ENCODE measurements at places on chromosomes 6 and 20.
A peak's percentile ranks its signal among the peaks of the same experiment; 100 is the strongest.

DNA sequence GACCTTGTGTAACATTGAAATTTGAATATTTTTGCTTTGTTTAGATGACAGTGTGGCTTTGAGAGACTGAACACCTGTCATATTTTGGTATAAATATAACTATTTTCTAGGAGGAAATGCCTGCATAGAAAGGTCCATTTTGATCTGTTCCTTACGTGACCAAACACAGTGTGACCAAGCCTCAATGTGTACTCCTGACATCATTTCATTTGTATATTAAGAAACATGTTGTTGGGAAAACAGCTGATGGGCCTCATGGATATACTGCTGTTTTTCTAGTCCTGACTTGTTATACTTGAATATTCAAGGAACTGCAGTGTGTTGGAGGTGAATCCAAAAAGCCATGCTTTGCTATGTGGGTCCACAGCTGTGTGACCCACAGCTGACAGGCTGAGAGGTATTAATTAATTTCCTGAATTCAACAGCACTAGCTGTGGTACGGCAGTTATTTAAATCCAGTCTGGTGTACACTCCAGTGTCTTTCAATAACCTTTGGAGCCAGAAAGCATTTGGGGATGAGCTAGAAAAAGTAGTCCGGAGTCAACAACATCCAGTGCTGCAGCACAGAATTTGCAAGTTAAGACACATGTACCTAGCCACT lies 18.9 kb downstream of the NCOA7 start:
- no peak for DNase-seq

GRCh38 chr6:20604159-20604558 lies 69.9 kb downstream of the CDKAL1 start:
- DNase-seq: no peak

DNA sequence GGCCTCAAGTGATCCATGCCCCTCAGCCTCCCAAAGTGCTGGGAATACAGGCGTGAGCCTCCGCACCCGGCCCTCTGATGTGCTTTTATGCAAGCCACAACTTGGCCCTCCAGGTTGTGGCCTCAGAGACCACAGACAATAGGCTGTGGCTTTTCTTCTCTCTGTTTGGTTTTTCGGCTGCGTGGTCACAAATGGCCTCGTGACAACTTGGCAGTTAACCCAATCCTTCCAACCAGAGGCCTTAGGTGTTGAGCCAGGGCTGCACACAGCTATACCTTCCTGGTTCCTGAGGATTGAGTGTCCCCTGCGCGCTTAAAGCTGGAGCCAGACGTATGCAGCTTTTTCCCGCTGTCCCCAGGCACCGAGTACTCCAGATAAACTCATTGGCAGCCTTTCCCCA lies 6.3 kb upstream of the TGM3 start:
- no peak for DNase-seq

GRCh38 chr6:28940294-28940857 lies 16.6 kb upstream of the TRIM27 start:
- DNase-seq: no peak

GRCh38 chr6:32070814-32071543 lies 32.8 kb downstream of the CYP21A2 start:
- DNase-seq: no peak

DNA sequence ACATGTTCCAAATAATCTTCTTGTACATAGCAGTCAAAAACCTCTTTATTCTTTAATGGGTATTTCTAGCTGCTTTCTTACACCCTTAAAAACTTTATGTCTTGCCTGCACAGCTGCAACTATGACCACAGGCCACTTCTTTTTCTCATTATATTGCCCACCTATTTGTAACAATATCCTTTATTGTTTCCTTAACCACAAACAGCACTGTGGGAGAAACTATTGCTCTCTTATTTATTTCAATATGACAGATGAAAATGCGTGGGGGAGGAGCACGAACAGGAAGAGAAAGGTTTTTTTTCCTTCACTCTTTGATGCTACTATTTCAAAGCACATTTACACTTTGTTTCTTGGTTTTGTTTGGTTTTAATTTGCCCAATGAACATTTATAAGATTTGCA lies 253.5 kb downstream of the GJA1 start:
- DNase-seq: no peak

DNA sequence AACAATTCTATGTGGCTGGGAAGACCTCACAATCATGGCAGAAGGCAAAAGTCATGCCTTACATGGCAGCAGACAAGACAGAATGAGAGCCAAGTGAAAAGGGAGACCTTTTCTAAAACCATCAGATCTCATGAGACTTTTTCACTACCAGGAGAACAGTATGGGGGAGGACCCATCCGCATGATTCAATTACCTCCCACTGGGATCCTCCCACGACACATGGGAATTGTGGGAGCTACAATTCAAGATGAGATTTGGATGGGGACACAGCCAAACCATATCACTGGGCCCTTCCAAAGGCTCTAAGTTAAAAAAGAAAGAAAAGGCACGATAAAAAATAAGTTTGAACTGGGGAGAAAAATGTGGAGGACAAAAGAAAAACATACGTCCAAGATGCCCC lies 406.9 kb upstream of the CDH4 start:
- DNase-seq: no peak

DNA sequence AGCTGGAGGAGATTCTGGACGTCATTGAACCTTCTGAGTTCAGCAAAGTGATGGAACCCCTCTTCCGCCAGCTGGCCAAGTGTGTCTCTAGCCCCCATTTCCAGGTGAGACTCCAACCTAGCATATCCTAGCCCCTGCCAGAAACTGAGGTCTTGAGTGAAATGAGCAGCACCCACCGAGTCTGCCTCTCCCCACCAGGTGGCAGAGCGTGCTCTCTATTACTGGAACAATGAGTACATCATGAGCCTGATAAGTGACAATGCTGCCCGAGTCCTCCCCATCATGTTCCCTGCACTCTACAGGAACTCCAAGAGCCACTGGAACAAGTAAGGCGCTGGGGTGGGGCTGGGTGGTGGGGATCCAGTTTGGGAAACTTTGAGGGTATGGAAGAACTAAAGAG lies 4.6 kb downstream of the MEA1 start:
- no peak for DNase-seq

- DNase-seq: no peak
These were observed 17.5 kb downstream of the ADA start for GRCh38 chr20:44633872-44634600.

DNA sequence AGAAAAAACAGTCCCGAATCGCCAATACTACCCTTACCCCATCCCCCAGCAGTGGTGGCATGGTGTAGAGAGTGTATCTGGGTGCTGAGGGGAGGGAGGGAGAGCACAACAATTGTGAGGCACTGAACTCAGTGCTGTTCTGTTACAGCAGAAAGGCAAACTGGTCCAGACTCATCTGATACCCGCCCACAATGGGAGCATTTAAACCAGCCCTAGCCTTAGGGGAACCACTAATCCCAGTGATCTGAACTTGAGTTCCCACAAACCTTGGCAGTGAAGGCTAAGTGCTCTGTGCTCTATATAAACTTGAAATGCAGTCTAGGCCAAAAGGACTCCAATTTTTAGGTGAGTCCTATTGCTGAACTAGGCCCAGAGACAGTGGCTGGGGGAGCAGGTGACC lies 666.4 kb upstream of the PTCHD4 start:
- no peak for DNase-seq

DNA sequence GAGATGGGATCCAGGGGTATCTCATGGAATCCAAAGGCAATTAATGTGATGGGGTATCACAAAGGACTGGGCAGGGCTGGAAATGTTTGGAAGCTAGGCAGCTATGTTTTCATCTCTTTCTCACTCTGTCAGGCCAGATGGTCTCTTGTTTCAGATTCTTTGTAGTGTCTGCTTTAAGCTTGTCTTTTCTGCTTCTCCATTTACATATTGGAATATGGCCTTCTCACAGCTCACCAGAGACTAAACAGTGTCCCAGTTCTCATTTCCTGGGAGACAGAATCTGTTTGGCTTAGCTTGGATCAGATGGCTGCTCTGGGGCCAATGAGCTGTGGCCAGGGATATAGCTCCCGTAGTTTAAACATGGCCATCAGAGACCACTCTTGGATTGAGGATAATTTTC lies 78.9 kb downstream of the SLC35F1 start:
- DNase-seq: no peak

GRCh38 chr6:26457264-26457805 lies 420 bp upstream of the BTN2A1 start:
- no peak for DNase-seq

GRCh38 chr6:156953479-156954146 lies 176.4 kb downstream of the ARID1B start:
- DNase-seq: no peak

GRCh38 chr6:6461138-6461537 lies 127.4 kb upstream of the LY86 start:
- DNase-seq: no peak

- no peak for DNase-seq
These were observed 256.6 kb downstream of the GMDS start for GRCh38 chr6:1988843-1989242.

- no peak for DNase-seq
These were observed 32.9 kb upstream of the TENT5A start for GRCh38 chr6:81785377-81785776.

DNA sequence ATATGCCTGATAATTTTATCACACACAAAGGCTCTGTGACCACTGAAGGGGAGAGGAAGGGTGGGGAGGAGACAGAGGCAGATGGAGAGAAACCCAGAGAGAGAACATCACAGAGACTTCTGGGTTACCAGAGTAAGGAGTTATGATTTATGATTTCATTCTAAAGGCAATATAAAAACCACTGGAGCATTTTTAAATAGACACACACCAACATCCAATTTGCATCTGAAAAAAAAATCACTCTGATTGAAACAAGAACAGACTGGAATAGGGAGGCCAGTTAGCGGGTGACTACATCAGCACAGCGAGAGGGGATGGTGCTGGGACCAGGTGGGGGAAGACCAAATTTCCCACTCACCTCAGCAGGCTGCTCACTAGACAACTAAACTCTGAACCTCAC lies 104.8 kb downstream of the AGPAT4 start:
- no peak for DNase-seq

- DNase-seq: peak; percentile 24
These were observed 577 bp upstream of the SCAND1 start for GRCh38 chr20:35954907-35955251.

DNA sequence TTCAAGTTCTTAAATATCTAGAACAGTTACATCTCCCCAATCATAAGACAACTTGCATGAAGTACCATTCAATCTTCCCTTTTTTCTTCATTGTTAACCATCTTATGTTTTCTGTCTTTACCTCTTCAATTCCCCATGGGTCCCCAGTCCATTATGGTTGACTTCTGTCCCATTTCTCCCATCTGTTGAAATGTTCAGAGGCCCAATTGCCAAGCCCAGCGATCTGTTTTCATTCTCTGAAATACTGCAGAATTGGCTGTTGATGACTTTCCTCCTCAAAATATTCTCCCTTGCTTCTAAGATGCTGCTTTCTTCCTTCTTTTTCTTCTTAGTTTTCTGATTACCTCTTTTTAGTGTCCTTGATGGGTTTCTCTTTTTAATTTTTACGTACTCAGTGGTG lies 26.0 kb downstream of the DSTN start:
- DNase-seq: no peak

GRCh38 chr20:46642265-46642968 lies 8.8 kb downstream of the SLC13A3 start:
- no peak for DNase-seq

- no peak for DNase-seq
These were observed 49.1 kb upstream of the NAA20 start for GRCh38 chr20:19968028-19968427.
